ENCODE measurements at places on chromosomes 1 and 21.

DNA sequence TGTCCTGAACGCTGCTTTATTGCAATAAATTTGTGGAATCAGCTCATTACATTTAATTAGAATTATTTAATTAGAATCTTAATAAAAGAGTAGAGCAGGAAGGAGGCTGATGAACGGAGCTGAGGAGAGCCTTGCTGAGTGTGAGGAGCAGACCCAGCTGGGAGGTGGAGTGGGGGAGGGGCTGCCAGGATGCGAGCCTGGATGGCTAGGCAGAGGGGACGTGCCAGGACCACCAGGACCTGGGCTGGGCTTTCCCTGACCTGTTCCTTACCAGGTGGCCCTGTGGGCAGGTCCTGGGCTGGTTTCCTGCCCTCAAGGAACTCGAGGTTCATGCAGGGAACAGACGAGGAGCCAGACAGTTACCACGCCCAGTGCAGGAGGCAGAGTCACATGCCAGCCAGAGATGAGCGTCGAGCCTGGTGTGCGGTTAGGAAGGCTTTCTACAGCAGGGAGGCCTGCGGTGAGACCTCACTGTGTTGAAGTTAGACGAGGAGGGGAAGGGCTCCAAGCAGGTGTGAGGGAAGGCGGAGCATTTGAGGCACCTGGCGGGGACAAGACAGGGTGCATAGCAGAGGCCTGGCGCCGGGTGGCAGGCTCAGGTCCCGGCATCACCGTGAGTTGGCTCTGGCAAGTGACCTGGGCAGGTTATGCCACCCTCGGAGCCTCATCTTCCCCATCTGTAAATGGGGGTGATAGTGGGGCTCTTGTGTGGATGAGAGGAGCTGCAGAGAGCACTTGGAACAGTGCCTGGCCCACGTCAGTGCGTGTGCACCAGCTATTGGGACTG is 33.9 kb downstream of the LDLRAP1 start:
- DNase-seq, result no peak

- DNase-seq, result peak; percentile 70
These were observed 97.4 kb upstream of the SGIP1 start for GRCh38 chr1:66436378-66437135.

GRCh38 chr1:42335809-42336518 is 929 bp upstream of the FOXJ3 start:
- peak; percentile 70 for DNase-seq

- DNase-seq, result no peak
These were observed 34.3 kb downstream of the CFHR5 start for GRCh38 chr1:197011614-197012013.

DNA sequence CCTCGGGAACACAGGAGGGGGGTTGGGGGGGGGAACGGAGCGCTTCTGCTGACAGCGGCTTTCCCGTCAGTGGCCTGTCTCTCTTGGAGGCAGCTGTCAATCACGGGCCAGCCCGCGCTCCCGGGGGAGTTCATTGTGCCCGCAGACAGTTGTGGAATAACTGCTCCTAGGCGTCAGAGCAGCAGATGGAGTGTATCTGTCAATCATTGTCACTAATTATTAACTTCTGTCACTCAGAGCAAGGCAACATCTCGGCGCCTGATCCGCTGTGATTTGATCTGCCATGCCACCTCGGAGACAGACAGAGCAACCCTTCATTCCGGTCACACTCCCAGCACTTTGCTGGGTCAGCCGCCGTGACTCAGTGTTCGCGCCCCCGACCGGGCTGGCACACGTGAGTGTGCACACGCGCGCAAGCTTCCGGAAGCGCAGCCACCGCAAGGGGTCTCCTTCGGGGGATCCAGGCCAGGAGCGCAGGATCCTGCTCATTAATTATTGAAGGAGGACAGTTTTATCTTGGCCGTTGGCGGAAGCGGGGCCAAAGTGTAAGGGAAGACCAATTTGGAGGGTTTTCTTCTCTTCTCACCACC is 75.8 kb downstream of the RRAGC start:
- DNase-seq, result no peak

DNA sequence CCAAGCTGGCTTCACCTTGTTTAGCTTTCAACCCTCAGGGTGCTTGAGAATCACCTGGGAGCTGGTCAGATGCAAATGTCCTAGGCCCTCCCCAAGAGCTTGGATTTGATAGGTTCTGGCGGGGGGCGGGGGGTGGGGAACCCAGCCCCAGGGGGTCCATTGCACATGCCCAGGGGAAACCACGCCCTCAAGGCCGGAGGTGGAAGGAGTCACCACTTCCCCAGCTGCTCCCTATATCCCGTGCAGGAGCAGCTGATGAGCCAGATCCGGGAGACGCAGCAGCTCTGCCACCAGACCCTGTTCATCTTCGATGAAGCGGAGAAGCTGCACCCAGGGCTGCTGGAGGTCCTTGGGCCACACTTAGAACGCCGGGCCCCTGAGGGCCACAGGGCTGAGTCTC is 5.8 kb downstream of the TOR3A start:
- DNase-seq, result no peak

- no peak for DNase-seq
These were observed 18.4 kb upstream of the LRRC3 start for GRCh38 chr21:44436958-44437357.

- peak; percentile 83 for DNase-seq
These were observed 9.3 kb upstream of the MARCKSL1 start for GRCh38 chr1:32345289-32345827.

Measured in cardiac fibroblast (primary cell).